ENCODE measurements at places on chromosomes 11 and 22.

DNA sequence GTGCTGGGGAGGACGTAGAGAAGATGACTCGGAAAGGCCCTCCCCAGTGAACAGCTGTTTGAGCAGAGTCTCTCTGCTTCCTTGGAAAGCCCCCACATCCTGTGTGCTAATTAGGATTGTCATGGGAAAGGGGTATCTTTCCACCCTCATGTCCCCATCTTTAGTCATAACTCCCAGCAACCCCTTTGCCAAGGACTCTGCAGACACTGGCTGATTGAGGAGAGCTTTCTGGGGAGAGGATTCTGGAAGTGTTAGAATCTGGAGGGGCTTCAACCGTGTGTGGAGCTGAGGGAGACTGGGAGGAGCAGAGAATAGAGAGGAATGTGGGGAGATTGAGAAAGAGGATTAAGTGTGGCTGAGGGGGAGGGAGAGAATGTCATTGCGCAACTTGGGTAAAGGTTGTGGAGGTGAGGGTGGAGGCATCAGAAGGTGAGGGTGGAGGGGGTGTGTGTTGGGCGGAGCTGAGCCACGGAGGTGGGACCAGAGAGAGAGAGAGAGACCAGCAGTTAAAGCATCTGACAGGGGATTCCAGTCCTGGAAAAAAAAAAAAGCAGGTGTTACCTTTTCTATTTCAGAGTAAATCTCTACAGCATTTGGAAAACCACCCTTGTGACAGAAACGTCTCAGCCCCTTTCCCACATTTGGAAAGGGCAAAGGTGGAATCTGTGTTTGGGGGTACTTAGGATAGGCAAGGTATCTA is 2.2 kb downstream of the DTX4 start:
- DNase-seq = no peak

- DNase-seq = no peak
Observed at GRCh38 chr22:19943082-19944026, 1.7 kb upstream of the TXNRD2 start.

GRCh38 chr11:100080821-100081220 is 606.3 kb upstream of the ARHGAP42 start:
- no peak for DNase-seq

GRCh38 chr11:126502159-126502558 is 146.7 kb downstream of the ST3GAL4 start:
- no peak for DNase-seq

DNA sequence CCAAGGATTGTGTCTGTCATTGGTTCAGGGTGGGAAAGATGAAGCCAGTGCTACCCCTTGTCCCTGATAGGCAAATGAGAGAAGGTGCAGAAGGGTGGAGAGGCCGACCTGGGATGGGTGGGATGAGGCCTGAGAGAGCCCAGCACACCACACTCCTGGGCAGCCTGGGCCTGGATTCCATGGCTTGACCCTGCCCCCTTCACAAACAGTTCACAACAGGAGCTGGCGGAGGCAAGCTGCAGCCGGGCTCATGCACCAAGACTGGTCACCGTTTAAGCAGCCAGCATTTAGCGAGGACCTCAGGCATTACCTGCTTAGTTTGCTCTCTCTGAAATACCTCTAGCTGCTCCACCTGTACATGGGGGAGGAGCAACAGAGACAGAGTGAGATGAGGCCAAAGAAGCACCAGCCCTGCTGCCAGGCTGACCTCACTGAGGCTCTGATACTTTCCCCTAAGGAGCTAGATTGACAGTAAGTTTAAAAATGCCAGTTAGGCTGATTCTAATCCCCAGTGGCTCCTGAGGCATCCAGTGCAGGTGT is 13.5 kb downstream of the IL18BP start:
- DNase-seq = no peak

DNA sequence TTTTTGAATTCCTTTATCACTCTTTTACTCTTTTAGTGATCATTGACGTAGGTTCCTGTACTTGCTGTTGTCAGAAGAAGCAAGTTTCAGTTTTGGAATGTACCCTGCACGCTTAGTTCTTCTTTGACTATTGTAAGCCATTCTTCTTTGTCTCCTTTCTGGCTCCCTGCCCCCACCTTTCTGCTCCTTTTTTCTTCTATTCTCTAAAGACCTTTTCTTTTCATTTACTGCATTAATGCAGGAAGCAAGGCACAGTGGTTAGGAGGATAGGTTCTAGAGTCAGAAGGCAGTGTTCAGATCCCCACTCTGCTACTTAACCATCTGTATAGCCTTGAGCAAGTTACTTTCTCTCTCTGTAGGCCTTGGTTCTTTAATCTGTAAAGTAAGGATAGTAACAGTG is 33.7 kb upstream of the RAG2 start:
- no peak for DNase-seq

DNA sequence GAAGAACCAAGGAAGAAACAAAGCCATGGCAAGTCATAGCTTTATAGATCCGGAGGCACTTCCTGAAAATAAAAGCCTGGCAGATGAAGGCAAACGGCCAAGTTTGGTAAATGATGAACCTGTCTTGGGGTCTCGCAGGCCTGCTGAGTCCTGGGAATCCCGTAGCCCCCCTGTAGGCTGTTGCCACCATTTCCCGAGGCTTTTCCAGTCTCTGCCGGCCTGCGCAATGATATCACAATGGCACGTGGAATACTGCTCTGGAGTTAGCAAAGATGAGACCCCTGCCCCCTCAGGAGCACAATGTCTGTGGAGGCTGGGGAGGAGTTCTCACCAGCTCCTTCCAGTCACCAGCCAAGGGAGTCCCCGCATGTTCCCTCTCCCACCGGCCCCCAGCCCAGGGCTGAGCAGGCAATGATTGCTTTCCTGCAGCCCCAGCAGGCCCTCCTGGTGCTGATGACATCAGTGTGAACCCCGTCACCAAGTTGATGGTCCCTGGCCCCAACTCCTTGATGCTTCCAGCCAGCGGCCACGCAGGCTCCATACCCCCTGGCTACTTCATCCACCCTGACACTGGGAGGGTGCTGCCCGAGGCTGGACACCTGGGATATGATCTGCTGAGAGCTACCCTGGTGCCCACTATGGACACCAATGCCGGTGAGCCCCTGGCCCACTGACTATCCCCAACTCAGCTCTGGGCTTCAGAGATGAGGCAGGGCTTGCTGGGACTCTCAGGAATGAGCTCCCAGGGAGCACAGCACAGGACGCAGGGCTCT is 55.9 kb downstream of the BTG4 start:
- DNase-seq = no peak

DNA sequence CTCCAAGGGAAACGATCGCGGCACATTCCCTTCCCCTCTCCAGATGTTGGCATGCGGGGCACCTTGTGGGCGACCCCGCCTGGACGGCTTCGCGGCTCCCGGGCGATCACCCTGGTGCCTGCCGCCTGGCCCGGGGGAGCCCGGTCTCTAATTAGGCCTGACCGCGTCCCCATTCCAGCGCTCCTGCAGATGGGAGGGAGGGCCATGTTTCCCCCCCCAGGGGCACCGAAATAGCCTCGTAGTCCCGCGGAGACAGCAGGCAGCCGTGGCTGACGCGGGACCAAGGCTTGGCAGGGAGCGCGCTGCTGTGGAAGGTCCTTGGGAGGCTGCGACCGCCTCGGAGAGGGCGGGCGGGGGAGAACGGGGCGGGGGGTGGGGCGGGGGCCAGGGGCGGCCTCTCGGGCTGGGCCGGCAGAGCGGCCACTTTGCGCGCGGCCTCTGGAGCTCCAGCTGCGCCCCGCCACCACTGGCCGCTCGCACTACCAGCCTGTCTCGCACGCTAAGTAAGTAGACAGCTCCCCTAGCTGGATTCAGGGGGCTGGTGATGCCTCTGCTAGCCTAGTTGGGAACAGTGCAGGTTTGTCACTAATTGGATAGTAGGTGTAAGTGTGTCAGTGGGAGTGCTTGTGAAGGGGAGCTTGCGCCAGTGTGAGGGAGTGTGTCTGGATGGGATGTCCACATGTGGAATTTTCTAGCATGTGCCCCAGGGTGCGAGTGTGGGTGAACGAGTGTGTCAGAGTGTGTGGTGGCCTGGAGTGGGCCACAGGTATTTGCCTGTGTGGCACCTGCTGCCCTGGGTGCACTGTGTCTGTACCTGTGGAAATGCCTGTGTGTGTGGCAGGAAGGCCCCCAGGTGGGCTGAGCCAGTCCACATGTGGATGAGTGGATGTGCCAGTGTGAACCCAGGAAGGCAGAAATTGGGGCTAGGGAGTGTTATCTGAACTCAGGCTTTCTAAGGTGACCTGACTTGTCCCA is at the start of gene INSC:
Gene INSC, plus strand, starts transcription at position 423 of the 975 bp plus-strand sequence. CDS start 34,252 bp downstream, outside the sequence.
- no peak for DNase-seq

DNA sequence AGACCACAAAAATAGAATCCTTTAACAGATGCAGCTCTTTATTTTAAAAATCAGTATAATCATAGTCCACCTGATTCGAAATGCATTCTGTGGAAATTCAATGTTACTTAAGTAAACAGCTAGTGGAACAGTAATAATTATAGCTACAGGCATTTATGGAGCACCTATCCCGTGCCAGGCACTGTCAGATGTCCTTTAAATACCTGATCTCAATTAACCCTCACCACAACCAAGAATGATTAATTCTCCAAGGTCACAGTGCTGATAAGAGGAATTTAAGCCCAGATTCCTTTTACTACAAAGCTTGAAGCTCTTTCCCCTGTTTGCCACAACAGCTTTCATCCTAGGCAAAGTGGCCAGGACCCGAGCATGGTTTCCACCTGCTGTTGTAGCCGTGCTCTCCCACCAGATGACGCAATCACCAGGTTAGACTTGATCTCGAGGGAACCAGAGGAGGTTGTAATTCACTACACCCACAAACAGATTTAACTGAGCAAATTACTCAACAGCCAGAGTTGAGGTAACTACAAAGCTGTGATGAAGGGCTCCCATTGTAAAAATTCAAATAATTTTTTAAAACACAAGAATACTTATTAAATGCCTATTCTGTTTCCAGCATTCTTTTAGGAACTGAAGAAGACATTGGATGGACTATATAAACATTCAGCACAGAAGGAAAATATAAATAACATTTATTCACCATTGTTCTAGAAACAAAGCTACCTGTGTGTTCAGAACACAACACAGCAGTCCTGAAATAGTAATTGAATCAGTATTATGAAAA is 10.3 kb downstream of the PRDM10 start:
- peak; percentile 16 for DNase-seq

- peak; percentile 45 for DNase-seq
Observed at GRCh38 chr11:32829680-32830412, at the start of gene PRRG4. Gene PRRG4, plus strand, starts transcription at chr11:32829927. Its CDS starts 603 bp downstream, at chr11:32830530.

Measured in stimulated activated CD4-positive, alpha-beta T cell treated with anti-CD3 and anti-CD28 coated beads, Interleukin-4, amount 100 ng/mL, for 48 hours (primary cell).